ENCODE measurements at places on chromosomes 4 and X.
A peak's percentile ranks its signal among the peaks of the same experiment; 100 is the strongest.

DNA sequence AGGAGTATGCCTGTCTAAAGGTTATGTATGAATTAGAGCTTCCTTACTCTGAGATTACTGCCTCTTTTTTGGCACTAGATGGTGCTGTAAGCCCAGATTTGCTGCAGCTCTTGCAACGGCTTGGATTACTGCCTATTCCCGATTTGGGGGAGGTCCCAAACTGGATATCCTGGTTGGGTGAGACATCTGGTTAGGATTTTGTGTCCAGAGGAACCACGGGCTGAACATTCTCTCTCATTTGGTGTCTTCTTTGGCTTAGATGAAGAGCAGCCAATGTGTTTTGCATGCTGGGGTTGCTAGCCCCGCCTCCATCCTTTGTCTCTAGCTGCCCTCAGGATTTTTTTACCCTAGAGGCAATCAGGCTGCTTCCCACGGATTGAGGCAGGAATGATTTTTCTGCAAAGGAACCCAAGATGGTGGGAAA is 31.9 kb downstream of the F8A1 start:
- DNase-seq = peak; percentile 2

DNA sequence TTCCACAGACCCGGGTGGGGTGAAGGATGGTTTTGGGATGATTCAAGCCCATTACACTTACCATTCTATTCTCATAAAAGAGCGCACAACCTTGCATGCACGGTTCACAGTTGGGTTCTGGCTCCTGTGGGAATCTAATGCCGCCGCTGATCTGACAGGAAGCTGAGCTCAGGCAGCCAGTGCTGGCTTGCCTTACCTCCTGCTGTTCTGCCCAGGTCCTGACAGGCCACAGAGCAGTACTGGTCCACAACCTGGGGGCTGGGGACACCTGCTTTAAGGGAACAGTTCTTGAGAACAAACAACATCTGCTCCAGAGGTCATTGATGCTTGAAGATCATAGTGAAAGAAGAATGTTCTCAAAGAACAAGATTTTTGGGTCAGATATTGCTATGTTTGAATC is 8.0 kb upstream of the HS3ST1 start:
- peak; percentile 14 for DNase-seq

DNA sequence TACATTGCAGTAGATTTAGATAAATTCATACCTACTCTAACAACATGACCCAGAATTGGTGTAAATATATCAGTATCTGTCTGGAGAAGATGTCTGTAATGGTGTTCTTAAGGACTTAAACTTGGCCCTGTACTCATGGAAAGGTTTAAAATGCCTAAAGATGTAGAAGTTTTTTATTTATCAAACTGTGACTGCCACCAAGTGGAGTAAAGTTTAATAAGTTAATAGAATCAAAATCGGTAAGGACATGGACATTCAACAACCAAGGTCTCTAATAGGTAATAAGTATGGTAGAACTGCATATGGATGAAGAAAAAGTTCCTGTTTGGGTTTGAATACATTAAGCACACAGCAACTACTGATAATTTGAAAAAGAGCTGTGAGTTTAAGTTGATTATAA is 474.0 kb upstream of the NDST3 start:
- DNase-seq = no peak

DNA sequence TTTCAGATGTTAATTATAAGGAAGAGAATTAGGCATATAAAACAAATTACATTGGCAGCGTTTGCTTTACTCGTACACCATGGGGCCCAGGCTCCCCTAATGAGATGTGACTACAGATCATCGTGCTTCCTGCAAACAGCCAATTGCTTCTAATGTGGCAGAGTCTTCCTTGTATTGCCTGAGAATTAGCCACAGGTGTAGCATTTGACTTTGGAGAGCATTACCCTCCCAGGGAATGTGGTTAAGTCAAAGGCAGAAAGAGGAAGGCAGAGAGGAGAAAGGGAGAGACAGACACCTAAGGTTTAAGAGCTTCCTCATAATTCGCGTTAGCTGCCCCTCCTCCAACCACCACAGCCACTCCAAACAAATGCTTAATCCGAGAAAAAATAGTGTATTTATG is 97.0 kb downstream of the MID1IP1 start:
- DNase-seq = no peak

DNA sequence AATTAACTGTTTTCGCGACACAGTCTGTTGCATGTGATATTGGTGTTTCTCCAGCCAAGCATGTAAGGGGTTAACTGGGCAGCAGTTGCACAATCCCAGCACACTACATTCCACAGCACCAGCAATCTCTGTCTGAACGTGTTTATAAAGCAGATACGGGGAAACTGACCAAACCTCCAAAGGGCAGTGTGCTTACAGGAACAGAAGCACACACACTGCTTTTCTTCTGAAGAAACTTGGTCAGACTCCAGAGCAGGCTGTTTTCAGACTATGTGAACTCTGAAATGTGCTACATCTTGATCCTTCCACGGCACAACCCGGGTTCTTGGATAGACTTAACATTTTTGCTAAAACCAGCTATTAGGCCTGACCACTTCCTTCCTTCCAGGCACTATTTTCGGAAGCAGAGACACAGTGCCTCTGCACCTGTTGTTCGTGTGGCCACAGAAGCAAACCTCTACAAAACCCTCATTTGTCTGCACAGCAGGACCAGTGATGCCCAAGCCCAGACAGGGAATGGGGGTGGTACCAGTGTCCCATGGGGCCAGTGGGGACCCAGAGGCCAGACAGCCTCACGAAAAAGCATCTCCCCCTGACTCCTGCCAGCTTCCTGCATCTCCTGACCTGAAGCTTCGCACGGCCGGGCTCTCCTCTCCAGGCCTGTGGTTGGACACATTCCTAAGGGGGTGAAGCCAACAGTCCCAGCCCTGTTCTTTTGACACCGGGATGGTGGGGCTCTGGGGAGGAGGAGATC is 90.1 kb downstream of the IRF2 start:
- DNase-seq = peak; percentile 22

DNA sequence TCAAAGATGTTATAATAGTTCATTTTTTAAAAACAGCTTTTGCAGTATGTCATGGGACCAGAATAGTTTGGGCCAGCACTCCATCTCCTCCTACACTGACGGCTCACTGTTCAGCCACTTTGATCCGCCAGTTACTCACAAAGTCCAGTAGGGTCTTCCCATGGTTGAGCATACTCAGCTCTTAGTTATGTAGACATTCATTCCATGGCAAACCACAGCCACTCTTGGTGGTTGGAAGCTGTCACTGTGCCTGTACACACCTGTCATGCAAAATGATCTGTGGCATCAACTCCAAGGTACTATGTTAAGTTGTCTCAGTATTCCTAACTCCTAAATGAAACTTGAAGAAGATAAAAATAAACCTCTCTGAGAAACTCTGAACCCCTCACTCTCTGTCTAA is 127.2 kb downstream of the NR3C2 start:
- no peak for DNase-seq

DNA sequence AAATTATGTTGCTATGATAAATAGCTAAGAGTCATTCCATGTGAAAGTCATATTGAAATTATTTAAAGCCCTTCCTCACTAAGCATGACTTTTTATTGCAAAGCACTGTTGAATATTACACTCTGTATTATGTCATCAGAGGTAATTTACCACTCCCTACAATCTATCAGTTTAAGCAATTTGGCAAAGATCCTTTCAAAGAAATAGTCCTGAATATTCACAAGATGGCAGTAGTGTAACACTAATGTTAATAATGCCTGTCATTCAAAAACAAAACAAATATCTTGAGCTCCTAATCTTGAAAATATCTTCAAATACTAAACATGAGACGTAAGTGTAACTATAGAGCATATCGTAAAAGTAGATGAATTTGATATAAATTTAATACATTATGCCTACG is 208.6 kb upstream of the TECRL start:
- no peak for DNase-seq

GRCh38 chr4:74671080-74671698 is 123.1 kb downstream of the BTC start:
- DNase-seq = peak; percentile 40

DNA sequence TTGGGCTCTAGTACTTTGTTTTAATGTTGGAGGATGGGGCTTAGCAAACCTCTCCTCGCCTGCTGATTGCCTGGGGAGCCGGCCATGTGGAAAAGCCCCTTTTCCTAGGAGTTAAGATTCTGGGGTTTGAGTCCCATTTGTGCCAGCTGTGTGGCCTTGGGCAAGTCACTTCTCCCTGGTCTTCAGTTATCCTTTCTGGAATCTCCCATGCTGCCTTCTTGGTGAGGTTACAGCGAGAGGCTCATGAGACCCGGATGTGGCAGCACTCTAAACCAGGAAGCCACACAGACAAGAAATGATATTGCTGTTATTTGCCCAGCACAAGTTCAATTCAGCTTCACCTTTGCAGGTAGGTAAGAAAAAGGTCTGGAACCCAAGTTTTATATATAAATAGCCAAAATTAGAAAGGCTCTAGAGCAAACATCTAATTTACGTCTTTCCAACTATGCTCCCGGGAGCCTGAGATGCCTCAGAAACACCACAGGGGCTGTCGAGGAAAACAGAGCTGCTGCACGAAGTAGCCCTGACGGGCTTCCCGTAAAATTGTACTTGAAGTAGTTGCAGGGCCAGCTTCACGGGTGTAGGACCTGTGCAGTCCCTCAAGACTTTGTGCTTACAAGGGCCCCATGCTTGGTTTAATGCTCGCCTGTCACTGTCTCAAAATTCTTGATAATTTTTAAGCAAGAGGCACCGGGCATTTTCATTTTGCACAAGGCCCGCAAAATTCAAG is 8.3 kb upstream of the SASH3 start:
- DNase-seq = peak; percentile 43

GRCh38 chr4:188053302-188053701 is 56.1 kb downstream of the TRIML2 start:
- DNase-seq = no peak

DNA sequence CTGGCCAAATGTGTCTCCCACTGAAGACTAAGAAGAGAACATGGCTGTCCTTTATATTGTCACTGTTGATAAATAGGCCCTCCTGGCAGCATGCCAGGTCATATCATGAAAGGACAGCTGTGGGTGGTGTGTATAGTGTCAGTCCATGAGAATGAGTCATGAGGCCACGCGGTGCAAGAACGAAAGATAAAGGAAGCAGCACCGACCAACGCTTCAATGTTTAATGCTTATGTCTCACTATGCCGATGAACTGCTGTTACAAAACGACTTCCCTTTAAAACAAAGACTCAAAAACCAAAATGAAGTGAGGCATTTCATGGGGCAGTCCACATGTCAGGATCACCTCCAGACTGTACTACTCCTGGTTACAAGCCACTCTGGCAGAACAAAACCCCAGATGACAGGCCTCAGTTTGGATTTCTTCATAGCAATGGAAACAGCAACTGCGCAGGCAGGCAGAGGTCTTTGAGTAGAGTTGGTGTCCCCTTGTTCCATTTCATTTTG is 5.2 kb upstream of the TCEANC start:
- DNase-seq = peak; percentile 56

GRCh38 chr4:113584407-113585150 is 177.0 kb downstream of the CAMK2D start:
- DNase-seq = no peak

GRCh38 chr4:104457308-104457981 is 37.2 kb downstream of the CXXC4 start:
- no peak for DNase-seq

DNA sequence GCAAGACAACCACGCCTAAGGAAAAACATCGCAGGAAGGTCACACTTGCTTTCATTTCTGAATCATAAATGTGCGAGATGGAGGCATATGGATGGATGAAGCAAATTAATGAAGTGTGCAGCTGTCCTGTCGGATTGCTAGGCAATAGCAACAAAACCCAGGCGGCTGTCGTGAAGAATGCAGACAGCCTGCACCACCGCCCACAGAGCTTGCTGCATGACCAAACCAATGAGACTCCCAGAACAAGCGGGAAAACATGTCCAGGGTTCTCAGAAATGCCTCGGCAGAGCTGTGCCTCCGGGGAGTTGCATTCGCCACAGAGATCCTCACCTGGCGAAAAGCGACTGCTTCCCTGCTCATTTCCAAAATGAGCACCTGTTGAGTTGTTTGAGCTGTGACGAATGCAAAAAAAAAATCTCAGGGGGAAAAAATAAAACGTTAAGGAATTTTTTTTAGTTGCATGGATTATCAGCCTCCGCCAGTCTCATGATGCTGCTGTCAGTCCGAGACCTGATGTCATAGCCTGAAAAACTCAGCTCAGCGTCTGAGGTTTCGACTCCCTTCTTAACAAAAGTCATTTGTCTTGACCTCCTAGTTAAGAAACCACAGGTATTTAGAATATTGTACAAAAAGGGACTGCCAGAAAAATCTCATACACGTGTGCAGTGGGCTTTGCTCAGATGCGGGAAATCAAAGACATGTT is 155.5 kb upstream of the MXRA5 start:
- no peak for DNase-seq

DNA sequence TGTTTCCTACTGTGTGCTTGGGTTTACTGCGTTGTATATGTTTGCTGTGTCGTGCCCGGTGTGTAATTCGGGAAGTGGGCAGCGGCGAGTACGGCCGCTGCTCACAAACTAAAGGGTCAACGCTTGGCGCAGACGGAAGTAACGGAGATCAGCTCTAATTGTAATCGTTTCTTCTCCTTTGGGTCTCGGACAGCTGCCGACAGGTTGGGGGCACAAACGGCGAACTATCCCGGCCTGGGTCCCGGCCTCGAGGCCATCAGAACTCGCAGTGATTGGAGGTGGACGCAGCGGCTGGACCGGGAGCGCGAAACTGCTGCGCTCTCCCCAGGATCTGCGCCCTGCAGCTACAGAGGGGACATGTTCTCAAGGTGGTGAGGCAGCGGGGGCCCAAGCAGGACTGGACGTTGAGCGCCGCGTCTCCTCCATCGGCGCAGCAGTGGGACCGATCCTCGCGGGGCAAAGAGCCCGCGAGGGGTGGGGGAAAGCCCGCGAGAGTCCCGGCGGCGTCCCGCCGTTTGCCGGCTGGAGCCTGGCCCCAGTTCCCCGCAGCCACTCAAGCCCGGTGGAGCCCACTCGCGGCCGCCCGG is 516 bp upstream of the ZIC3 start:
- no peak for DNase-seq

GRCh38 chrX:128800138-128800537 is 723.2 kb downstream of the SMARCA1 start:
- no peak for DNase-seq

GRCh38 chr4:45385306-45385705 is 659.0 kb upstream of the GNPDA2 start:
- no peak for DNase-seq

GRCh38 chr4:153433754-153434105 is 32.4 kb upstream of the TMEM131L start:
- DNase-seq = no peak

GRCh38 chr4:22416403-22416802 is 99.5 kb downstream of the ADGRA3 start:
- DNase-seq = no peak

- DNase-seq = no peak
Measured at GRCh38 chrX:107025545-107025944, 25.5 kb upstream of the MORC4 start.

All from CD4-positive, alpha-beta T cell treated with Interleukin-1 beta for 1 hour (primary cell).